Activated CD8-positive, alpha-beta memory T cell treated with anti-CD3 and anti-CD28 coated beads for 1 hour (primary cell): ENCODE measurements at places on chromosomes 6 and 20.

DNA sequence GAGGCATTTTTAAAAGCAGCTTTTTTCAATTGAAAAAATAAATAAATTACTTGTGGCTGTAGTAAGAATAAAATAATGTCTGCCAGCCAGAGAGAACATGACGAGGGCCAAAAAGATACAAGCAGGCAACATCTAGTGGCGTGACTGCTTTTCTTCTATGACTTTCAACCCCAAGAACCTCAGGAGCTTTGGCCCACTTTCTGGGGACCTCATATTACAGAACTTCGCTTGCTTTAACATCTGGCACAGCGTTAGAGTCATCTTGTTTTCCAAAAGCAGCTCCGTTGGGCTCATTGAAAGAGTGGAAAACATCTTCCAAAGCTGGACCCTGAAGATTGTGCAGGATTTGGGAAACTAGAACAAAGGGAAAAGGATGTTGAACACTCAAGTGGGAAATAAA is 67.0 kb downstream of the ARMC2 start:
- no peak for DNase-seq

DNA sequence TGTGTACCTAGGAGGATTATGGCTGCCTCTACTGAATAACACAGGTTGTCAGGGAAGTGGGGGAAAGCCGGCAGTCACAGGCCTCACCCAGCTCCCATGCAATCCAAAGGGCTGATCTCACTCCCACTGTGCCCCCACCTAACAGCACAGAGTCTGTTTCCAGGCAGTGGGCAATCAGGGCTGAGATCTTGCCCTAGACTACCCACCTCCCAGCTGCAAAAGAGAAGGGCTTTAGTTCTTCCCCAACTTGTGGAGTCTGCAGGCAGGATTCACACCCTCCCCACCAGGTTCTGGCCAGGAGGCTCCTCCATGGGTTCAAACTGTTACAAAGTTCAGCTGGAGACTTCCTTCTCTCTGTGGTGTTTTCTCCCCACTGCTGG is 66.0 kb upstream of the OLIG3 start:
- DNase-seq: no peak

- no peak for DNase-seq
Observed at GRCh38 chr6:45746046-45746445, 269.6 kb downstream of the CLIC5 start.

DNA sequence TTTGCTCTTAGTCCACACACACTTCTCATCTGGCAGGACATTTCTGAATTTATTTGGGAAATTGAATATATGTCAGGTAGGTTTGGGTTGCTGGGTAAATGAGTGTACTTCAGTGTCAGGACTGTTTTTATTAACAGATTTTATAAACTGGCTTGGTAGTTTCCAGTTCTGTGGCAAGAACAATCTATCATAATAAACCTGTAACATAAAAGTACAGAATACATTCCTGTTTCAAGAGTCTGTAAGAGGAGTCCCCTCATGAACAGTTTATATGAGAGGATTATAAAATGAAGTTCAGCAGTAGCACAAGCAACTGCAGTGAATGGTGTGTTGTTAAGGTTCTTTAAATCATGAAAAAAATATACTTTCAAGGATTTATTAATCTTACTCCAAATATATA is 81.8 kb downstream of the LAMA2 start:
- no peak for DNase-seq

- no peak for DNase-seq
Observed at GRCh38 chr6:67854098-67854497, 781.0 kb upstream of the ADGRB3 start.

- no peak for DNase-seq
Observed at GRCh38 chr6:11575408-11576033, 38.0 kb downstream of the TMEM170B start.
